GM12878 (cell line): ENCODE measurements at places on chromosomes 1 and 21. TPM values are rescaled to one million over a fixed set of nuclear protein-coding genes. Genes with fewer than 3 reads are reported as not detected.

The TMPRSS15 gene
- polyA plus RNA-seq = not detected in 2 replicates

The FCGR1A gene
- polyA plus RNA-seq = not detected in 2 replicates

The CFAP74 gene
- not detected in 2 replicates for polyA plus RNA-seq

The KRTAP12-2 gene
- not detected in 2 replicates for polyA plus RNA-seq

DNA sequence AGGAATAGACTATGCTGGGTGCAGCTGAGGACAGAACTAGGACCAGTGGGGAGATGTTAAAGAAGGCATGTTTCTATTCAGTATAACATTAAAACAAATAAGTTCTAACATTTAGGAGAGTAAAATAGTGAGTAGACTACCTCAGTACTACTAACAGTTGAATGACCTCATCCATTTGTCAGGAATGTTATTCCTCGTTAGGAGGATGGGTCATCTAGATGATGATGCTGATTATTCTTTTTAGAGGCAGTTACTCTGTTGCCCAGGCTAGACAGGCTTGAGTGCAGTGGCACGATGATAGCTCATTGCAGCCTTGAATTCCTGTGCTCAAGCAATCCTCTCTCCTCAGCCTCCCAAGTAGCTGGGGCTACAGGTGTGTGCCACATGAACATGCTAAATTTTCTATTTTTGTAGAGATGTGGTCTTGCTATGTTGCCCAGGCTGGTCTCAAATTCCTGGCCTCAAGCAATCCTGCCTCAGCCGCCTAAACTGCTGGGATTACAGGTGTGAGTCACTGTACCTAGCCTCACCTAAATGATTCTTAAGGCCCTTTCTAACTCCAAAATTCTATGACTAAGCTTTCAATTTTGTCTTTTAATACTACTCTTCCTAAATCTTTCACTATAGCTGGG is 9.3 kb downstream of the EEIG2 start:
- H3K27me3 ChIP-seq = no peaks in the 10 kb centered on the region
- H3K27ac ChIP-seq = no peak overlapping the region
- H3K4me3 ChIP-seq = no peak overlapping the region
- DNase-seq = no peak

DNA sequence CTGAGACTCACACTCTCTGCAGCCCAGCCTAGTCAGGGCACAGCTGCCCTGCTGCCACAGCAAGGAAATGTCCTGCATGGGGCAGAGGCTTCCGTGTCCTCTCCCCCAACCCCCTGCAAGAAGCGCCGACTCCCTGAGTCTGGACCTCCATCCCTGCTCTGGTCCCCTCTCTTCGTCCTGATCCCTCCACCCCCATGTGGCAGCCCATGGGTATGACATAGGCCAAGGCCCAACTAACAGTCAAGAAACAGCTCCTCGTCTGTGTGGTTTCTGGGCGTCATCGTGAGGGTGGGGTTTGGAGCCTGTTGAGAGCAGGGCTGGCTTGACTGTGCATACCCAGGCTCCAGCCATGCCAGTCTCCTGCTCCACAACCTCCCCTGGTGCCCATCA is 19.5 kb downstream of the FAAH start:
- DNase-seq = no peak
- H3K4me1 ChIP-seq = no peaks in the 10 kb centered on the region
- H3K27me3 ChIP-seq = no peaks in the 10 kb centered on the region
- no peaks in the 10 kb centered on the region for H3K36me3 ChIP-seq
- H3K4me3 ChIP-seq = no peak overlapping the region

DNA sequence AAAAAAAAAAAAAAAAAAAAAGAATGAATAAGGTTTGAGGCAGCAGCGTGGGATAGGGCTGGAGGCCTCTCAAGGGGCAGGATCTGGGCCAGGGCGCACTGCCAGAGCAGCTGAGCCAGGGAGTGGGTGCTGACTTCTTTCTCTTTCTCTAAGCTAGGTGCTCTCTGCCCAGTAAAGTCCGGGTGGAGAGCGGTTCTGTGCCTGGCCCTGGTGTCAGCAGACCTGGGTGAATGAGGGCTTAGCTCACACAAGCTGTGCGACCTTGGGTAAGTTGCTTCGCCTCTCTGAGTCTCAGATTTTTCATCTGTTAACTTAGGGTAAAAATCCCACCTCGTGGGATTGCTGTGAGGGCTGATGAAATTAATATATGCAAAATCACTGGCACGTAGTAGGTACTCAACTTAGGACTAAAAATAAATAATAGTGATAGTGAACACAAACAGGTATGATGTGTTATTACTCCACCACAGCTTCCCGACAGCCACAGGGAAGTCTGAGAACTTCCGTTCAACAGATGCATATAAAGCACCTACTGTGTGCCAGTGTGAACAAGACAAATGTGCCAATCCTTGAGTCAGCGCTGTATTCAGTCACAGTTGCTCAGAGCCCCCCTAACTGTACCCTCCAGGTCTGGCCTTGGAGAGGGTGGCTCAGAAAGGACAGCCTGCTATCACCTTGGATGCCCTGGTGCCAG is 2.0 kb upstream of the FAM131C start:
- no peak overlapping the region for H3K4me3 ChIP-seq
- no peak for DNase-seq
- peaks cover 8% of the 10 kb centered on the region for H3K4me1 ChIP-seq

DNA sequence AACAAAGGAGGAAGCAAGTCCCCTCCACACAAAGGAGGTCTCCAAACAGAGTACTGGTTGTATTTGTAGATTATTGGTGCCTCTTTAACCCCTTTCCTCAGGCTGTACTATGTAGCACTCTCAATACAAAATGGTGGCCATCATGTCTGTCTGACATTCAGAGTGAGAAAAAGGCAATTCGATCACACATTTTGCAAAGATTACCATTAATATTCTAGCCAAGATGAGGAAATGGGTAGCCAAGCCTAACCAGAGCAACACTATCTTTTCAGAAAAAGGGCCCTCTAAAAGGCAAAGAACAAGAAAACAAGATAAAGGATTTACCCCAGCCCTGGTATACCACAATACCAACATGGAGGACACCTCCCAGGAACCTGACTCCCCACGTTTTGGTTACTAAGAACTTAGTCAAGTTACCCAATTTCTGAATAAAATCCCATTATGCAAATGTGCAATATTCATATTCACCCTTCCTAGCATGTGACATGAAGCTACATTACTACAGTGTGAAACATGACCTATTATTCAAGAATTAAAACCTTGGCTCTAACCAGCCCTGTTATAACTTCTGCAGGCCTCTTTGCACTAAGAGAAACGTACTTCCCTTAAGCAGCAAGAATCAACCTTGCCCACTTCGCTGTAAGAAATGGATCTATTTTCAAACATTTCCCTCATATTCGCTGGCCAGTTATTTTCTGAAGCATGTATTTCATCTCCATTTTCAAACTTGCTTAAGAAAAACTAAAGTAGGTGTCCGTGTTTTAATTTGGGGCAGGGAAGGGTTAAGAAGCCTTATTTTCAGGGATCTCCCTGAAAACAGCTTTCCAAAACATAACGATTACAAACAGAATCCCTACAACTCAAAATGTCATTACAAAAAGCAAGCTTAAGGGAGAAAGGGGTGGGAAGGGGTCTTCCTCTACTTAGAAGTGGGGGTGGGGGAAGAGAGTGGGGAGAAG is 2.1 kb downstream of the KDM5B start:
- H3K27ac ChIP-seq = peak overlapping the region; percentile 59
- no peaks in the 10 kb centered on the region for H3K4me1 ChIP-seq
- H3K27me3 ChIP-seq = no peaks in the 10 kb centered on the region; the same call in 1 of the 2 replicates
- H3K4me3 ChIP-seq = peak overlapping the region; percentile 77
- no peaks in the 10 kb centered on the region for H3K36me3 ChIP-seq

DNA sequence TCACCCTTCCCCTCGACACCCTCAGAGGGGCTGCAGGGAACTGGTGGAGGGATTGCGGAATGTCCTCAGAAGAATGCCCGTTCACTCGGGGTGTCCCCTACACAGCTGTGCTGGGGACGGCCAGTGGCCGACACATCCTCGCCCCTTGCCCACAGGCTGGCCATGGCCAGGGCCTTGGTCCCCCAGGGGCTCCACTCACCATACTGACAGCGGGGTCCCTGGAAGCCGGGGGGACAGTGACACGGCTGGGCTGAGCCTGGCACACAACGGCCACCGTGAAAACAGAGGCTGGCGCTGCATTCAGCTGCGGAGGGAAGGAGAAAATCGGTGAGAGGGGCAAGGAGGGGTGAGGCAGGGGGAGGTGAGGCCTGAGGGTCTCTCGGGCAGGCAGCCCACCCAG is 31.7 kb downstream of the MEGF6 start:
- H3K36me3 ChIP-seq = no peaks in the 10 kb centered on the region
- no peak for DNase-seq
- no peak overlapping the region for H3K4me3 ChIP-seq
- no peak overlapping the region for H3K27ac ChIP-seq

GRCh38 chr1:64356636-64357256 is 113.2 kb upstream of the CACHD1 start:
- no peaks in the 10 kb centered on the region for H3K36me3 ChIP-seq
- no peak for DNase-seq
- H3K27me3 ChIP-seq = no peaks in the 10 kb centered on the region; the same call in 1 of the 2 replicates
- no peaks in the 10 kb centered on the region for H3K4me1 ChIP-seq

- H3K36me3 ChIP-seq = no peaks in the 10 kb centered on the region
- H3K27me3 ChIP-seq = no peaks in the 10 kb centered on the region
- H3K27ac ChIP-seq = no peak overlapping the region
- no peak overlapping the region for H3K4me3 ChIP-seq
These were observed 223.1 kb upstream of the PLXNA2 start for GRCh38 chr1:208467151-208467780.

GRCh38 chr1:179930867-179931266 is 23.7 kb upstream of the CEP350 start:
- H3K36me3 ChIP-seq = no peaks in the 10 kb centered on the region
- no peak overlapping the region for H3K27ac ChIP-seq
- H3K4me3 ChIP-seq = no peak overlapping the region
- no peaks in the 10 kb centered on the region for H3K4me1 ChIP-seq

DNA sequence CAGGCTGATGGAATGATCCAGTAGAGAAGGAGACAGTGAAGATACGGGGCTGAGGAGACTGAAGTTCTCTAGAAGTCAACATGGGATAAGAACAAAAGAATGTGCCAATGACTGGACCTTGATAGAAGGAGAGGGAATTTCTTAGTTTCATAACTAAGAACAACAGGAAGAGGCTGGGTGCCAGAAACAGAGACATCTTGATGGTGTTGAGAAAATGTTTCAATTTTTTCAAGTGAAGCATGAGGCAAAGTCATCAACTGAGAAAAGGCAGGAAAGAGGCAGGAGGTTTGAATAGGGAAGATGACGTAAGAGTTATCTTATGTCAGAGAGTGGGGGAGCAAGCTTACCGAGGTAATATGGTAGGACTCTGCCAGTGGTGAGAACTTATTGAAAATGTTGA is 80.1 kb downstream of the SPAG17 start:
- no peaks in the 10 kb centered on the region for H3K27me3 ChIP-seq
- DNase-seq = no peak
- H3K27ac ChIP-seq = no peak overlapping the region
- no peaks in the 10 kb centered on the region for H3K36me3 ChIP-seq
- no peak overlapping the region for H3K4me3 ChIP-seq
- no peaks in the 10 kb centered on the region for H3K4me1 ChIP-seq

- DNase-seq = no peak
- no peak overlapping the region for H3K27ac ChIP-seq
- no peaks in the 10 kb centered on the region for H3K36me3 ChIP-seq
- peaks cover 18% of the 10 kb centered on the region for H3K27me3 ChIP-seq
- H3K4me1 ChIP-seq = no peaks in the 10 kb centered on the region
These were observed 1.1 kb downstream of the NMNAT2 start for GRCh38 chr1:183416850-183417771.

DNA sequence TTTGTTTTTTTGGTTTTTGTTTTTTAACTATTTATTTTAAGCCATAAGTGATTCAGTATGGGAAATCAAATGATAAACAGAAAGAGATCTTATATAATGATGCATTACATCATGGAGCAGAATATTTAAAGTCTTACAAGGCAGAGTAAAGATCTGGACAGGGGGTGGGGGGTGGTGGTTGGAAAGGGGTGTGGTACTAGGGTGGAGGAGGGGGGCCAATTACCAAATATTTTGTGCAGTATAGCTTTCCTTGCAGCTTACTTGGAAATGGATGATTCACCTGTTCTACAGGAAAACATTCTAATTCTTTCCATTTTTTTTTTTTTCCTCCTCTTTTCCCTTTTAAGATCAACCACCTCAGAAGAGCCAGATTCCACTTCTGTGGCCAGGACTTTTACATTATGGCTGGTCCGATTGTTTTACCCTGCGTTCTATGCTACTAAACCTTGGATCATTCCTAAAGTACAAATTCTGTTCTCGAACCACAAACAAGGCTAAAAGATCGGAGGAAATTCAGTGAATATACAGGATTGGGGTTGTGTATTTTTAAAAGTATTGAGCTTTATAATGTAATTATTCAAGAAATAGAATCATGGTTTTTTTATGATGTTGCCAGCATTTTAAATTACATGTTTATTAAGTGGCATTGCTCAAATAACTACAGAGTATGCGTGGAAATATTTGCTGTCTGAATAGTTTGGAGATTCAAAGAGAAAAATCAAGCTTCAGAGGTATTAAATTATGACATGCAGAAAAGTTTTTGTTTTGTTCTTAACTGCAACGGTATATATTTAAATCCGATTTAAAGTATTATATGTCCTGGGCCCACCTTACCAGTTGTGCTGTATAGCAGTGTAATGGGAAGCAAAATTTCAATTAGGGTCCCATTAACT is 859.5 kb downstream of the USP25 start:
- H3K4me3 ChIP-seq = no peak overlapping the region
- H3K27ac ChIP-seq = no peak overlapping the region
- H3K4me1 ChIP-seq = no peaks in the 10 kb centered on the region
- no peaks in the 10 kb centered on the region for H3K36me3 ChIP-seq
- no peak for DNase-seq
